NCI-H1436 (cell line): ENCODE measurements at places on chromosomes 13 and 19.

GRCh38 chr19:12984683-12985048 is 10.6 kb upstream of the NFIX start:
- DNase-seq, result no peak

DNA sequence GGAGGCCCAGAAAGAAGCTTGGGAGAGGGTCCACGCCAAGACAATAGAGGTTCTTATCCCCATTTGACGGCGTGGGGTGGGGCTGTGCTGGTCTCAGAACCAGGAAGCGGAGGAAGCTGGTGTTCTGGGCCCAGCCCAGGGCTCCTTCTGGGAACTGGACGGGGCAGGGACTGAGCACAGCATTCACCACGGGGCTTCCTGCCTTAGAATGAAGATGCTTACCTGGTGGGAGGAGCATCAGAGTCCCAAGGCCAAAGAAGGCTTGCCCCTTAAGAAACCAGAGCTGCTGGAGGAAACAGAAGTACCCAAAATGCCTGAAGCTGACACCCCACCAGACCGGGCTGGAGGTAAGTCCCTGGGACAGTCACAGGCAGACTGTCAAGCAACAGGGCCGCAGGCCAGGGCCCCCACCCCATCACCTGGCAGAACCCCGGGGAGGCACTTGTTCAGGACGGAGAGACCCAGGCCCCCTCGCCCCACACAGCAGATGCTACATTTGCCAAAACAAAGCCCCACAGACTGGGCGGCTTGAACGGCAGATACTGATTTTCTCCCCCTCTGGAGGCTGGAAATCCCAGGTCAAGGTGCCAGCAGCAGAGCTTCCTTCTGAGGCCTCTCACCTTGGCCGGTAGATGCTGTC is 17.8 kb upstream of the IGLON5 start:
- no peak for DNase-seq

GRCh38 chr13:83136660-83137059 is 745.6 kb downstream of the SLITRK1 start:
- no peak for DNase-seq

- DNase-seq, result no peak
These were observed 333.6 kb downstream of the DLEU7 start for GRCh38 chr13:50509771-50510441.

- DNase-seq, result no peak
These were observed 81.7 kb upstream of the DOCK9 start for GRCh38 chr13:99059498-99060075.

DNA sequence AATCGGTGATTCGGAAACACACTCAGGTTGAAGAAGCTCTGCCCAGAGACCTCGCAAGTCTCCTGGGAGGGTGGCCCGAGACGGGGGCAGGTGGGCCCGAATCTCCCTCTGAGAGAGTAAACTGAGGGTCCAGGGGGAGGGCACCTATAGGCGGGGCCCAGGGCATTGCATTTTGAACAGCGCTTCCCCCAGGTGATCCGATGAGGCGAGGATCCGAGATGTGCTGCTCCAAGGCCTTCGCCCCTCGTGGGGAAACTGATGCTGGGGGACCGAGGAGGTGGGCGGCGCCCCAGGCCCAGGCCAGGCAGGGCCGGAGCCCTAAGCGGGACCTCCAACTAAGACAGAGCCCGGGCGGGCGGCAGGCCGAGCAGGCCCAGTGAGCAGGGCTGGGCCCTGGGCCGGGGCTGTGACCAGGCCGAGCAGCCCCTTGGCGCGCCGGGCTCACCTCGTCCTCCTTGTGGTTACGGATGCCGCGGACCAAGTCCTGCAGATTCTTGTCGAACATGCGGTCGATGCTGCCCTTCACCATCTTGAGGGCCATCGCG is 500 bp downstream of the AP3D1 start:
- no peak for DNase-seq

DNA sequence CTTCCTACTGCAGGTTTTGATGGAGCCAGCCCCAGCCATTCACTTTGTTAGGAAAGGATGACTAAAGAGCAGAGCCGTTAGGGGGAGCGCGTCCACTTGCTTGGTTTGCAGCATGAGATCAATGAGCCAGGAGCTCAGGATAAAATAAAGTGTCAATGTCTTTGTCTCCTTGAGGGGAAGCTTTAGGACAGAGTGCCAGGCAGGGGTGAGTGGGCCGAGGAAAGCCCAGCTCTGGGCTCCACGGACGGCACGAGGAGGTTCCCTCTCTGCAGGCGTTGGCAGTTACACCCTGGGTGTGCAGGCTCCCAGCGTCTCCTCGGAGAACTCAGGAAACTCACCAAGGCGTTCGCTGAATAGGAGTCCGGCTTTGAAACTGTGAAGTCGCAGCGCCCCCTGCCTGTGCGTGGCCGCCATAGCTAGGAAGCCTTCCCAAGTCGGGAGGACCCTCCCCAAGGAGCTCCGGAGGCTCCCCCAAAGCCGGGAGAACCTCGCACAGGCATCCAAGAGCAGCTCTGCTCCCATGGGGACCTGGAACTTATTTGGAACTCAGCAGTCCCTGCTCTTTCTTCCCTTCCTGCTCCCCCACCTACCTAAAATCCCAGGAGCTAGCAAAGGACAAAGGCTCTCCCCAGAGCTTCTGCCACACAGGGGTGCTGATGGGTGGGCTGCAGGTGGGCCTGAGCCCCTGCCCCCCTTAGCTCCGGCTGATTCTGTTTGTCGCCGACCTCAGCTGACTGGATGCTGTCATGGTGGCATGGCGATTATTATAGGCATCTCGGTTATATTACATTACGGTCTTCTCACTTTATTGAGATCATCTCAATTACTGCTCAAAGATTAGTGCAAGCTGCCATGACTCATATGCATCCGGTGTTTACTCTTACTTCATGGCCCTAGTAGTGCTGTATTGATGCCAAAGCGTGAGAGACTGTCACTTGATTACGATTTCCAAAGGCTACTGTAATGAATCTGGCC is 34.4 kb downstream of the GSX1 start:
- DNase-seq, result peak; percentile 41

- DNase-seq, result no peak
These were observed 534 bp upstream of the HPN start for GRCh38 chr19:35040826-35041547.
